Left colon (tissue), 2 donors: ENCODE measurements at places on chromosomes 7 and 10. TPM values are rescaled to one million over a fixed set of nuclear protein-coding genes. Genes with fewer than 3 reads are reported as not detected.

DNA sequence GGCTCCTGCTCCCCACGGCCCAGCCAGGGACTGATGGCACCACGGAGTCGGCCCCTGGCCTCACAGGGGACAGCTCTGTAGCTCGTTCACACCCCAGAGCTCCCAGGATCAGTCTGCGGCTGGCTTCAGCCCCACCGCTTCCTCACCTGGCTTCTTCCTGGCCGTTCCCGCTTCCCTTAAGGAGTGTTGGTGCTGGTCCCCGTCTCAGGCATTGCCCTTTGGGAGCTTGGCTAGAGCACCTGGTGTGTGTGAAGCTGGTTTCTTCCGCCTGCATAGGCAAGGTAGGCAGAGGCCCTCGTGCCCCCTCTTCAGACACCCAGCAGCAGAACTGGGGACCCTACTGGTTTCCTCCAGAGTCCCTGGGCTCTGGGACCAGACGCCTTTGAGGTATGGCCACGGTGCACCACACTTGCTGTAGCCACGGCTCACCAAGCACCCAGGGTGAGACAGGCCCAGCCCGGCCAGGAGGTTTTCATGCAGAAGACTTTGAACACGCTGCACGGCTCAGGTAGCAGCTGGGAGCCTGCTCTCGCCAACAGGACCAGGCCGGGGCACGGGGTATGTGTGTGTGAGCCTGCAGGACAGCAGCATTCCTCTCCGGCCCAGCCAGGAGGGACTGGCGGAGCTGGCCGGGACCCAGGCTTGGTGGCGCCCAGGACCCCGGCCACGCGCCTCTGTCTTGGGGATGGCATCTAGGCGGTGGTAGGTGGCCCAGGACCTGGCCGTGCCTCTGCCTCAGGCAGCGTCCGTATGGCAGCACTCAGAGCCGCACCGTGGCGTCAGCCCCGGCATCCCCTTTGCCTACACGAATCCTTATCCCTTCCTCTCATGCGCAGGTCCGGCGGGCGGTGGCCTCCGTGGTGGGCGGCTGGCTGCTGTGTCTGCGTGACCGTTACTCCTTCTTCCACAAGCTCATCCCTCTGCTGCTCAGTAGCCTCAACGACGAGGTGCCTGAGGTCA lies 13.2 kb upstream of the PRKAR1B start:
- DNase-seq = no peak

DNA sequence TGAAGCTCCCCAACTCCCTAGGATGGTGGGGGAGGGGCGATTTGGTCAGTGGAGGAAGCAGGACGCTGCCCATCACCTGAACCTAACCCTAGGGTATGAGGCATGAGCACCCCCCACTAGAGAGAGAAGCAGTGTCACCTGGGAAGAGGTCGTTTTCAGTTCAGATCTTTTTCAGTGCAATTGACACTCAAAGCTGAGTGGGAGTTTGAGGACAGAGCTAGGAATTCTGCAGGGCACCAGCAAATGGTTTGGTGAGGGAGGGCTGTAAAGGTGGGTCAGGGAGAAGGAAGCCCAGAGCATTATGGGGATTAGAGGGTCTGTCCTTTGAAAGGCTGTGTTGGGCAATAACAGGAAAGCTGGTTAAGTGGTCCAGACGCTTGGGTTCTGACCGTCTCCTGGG lies 10.9 kb downstream of the BPGM start:
- no peak for DNase-seq

The IDI2 gene
- total RNA-seq = not detected

The PSD gene
- total RNA-seq = 4.1 TPM

DNA sequence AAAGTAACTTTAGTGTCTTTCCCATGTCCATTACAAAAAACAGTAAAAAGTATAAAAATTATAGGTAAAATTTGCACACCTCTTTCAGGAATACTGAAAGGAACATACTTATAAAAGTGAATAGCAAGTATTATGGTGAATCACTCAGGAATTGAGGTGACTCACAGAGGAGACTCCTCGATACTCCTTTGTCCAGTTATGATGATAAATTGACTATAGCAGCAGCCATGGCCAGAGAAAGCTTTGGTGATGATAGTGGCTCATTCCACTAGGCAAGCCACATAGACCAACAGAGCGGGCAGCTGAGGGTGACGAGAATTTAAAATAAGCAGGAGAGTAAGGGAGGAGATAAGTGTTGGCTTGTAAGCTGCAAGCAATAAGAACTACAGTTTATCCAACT lies 1231.1 kb upstream of the CELF2 start:
- DNase-seq = no peak

GRCh38 chr7:43921423-43921822 lies 4.8 kb upstream of the UBE2D4 start:
- DNase-seq = no peak
